ENCODE measurements at places on chromosomes 16 and 17.
A peak's percentile ranks its signal among the peaks of the same experiment; 100 is the strongest.

GRCh38 chr16:77748421-77749005, 26.2 kb downstream of the NUDT7 start:
- no peak for DNase-seq

DNA sequence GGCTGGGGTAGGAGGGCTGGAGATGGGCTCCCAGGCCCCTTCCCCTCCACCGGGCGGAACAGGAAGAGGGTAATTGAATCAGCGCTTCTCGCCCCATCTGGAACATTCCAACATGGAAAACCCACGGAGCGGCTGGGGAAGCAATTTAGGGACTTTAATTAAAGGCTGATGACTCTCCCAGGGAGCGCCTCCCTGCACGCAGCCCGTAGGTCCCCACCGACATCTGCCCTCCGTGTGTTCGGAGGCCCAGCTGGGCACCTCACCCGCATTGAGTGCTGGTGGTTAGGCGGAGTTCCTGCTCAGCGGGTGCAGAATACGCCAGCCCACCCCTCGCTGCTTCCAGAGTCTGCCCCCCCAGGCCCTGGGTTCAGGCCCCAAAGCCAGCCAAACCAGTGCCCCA, 10.0 kb downstream of the HS3ST6 start:
- no peak for DNase-seq

GRCh38 chr17:72125742-72126141, 4.9 kb downstream of the SOX9 start:
- DNase-seq, result no peak

GRCh38 chr16:27598220-27598619, 48.3 kb downstream of the KATNIP start:
- no peak for DNase-seq

DNA sequence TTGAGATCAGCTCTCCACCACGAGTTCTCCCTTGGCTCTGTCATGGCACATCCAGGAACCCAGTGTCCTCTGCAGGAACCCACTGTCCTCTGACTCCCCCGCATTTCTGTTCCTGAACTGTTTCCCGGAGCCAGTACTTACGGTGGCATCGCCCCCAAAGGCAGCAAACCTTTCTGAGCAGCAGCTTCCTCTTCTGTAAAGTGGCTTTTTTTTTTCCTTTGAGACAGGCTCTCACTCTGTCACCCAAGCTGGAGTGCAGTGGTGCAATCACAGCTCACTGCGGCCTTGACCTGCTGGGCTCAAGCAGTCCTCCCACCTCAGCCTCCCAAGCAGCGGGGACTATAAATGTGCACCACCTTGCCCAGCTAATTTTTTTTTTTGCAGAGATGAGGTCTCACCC, 32.2 kb downstream of the NAGPA start:
- no peak for DNase-seq

DNA sequence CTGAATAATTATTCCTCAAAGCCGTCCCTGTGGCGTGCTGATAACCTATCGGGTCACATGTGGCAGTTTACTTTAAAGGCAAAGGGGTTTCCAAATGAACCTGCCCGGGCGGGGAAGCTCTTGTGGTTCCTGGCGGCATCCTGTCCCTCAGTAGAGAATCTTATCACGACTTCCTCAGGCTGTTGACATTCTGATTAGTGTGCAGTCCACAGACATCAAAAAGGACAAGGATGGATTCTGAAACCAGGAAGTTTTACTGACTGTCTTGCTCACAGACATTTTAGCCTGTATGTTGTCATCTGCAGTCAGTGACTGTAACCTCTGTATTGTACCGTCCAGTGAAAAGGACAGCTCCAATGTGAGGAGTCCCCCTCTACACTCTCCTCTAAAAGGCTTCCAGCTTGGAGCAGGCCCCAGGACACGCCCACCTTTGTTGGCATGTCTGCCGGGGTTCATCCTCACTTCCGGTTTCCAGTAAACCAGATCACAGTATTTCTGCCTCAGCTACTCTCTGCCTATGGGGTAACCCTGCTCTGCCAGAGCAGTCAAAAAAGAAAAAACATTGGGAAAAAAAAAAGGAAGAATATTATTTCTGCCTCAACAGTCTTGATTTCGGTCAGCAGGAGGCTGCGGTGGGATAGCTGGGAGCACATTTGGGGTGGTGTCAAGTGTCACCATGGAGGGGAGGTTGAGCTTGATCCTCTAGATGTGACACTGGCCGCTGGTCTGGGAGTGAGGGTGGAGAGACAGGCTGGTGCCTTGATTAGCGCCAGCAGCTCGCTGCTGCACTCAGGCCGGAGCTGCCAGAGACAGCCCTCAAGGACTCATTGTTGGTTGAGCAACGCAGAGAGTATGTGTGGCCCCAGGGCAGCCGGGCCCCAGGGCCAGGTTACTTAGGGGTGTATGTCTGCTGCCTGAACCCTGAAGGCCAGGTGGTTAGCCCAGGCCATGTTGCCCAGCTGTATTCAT, 89.0 kb upstream of the DNAH17 start:
- peak; percentile 61 for DNase-seq

- DNase-seq, result no peak
These were observed 76.3 kb downstream of the TTC19 start for GRCh38 chr17:16075949-16076348.

DNA sequence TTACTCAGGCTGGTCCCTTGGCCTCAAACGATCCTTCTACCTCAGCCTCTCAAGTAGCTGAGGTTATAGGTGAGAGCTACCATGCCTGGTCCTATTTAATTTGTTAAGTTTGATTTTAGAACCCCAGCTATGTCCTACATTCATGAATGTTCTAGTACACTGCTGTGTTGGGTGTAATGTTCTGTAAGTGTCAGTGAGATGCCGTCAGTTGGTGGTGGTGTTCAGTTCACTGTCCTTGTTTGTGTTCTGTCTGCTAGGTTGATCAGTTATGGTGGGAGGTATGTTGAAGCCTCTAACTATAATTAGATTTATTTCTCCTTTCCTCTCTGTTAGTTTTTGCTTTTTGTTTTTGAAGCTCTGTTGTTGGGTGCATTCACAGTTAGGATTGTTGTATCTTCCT, 8.3 kb downstream of the IST1 start:
- DNase-seq, result no peak

- no peak for DNase-seq
These were observed 29.1 kb downstream of the ENDOV start for GRCh38 chr17:80443916-80444643.

DNA sequence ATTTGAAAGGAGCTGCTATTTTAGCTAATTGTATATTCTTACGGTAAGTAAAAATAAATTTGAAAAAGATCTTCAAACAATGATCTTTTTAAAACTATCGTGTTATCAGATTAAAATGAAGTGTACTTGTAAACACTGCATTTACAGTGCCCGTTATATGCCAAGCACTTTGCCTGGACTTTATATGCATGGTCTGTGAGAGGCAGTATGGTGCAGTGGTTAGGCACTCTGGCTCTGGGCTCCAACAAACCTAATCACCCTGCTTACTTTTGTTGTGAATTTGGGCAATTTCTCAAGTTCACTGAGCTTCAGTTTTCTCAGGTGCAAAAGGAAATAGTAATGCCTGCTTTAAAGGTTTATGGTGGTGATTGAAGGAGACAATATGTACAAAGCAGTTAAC, 1.4 kb downstream of the PMP22 start:
- DNase-seq, result no peak

- DNase-seq, result no peak
These were observed 55.6 kb downstream of the MMD start for GRCh38 chr17:55366020-55366481.

DNA sequence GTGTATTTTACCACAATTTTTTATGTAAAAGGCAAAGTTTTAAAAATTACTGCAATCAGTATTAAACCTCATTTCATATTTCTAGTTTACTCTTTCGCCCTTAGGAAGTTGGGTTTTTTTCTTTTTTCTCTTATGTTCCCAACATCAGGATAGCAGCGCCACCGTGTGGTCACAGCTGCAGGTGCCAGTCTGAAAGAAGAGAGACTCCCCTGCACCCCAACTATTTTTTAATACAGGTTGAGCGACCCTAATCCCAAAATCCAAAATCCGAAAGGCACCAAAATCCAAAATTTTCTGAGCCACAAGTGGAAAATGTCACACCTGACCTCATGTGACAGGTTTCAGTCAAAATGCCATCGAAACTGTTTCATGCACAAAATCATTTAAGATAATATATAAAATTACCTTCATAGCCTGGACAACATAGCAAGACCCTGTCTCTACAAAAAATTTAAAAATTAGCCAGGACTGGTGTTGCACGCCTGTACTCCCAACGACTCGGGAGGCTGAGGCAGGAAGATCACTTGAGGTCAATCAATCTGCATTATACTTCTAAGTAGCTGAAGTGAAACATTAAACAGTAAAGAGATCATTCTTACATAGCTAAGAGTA, 21.8 kb upstream of the ASGR2 start:
- DNase-seq, result peak; percentile 79

DNA sequence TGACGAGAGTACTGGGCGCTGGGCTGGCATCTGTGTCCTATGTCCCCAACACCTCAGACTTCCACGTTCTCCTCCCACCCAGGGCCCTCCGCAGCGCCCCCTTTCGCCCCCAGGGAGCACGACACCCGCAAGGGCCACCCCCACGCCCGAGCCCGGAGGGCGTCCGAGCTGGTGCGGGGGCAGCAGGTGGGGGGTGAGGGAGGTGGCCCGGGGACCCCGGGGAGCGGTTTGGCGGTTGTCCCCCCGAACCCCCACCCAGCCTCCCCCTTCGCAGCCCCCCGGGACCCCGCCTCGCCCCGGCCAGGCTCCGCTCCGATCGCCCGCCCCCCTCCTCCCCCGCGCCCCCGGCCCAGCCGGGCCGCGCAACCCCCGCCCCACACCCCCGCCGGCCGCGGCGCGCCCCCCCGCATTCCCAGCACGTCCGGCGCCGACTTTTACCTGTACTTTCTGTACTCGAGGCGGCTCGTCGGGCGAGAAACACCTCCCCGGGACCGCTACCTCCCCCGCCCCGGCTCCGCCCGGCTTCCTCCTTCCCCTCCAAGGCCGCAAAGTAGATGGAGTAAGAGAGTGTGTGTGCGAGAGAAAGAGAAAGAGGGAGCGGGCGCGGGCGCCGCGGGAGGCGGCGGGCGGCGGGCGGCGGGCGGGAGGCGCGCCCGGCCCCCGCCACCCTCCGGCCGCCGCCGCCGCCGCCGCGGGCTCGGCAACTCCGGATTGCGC, 901 bp downstream of the CDYL2 start:
- DNase-seq, result peak; percentile 50

DNA sequence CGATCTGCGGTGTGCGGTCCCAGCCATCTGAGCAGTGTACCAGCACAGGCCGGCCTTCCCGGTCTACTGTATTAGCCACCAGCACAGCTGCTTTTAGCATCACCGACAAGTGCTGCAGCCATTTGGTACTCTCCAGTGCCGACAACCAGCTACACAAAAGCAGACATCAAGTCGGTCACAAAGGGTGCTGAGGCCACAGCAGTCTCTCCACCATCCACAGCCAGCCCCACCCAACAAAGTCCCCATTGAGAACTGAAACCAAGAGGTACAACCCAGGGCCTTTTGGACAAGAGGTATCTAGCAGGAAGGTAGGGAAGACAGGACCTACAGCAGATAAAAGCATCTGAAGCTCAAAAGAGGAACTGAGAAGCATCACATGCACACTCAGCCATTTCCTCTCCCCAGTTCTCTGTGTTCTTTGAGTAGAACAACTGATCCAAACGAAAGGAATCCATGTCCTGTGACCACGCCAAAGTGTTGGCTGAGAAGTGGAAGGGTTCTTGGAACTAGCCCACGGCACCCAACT, 9.5 kb downstream of the MTMR4 start:
- DNase-seq, result no peak

DNA sequence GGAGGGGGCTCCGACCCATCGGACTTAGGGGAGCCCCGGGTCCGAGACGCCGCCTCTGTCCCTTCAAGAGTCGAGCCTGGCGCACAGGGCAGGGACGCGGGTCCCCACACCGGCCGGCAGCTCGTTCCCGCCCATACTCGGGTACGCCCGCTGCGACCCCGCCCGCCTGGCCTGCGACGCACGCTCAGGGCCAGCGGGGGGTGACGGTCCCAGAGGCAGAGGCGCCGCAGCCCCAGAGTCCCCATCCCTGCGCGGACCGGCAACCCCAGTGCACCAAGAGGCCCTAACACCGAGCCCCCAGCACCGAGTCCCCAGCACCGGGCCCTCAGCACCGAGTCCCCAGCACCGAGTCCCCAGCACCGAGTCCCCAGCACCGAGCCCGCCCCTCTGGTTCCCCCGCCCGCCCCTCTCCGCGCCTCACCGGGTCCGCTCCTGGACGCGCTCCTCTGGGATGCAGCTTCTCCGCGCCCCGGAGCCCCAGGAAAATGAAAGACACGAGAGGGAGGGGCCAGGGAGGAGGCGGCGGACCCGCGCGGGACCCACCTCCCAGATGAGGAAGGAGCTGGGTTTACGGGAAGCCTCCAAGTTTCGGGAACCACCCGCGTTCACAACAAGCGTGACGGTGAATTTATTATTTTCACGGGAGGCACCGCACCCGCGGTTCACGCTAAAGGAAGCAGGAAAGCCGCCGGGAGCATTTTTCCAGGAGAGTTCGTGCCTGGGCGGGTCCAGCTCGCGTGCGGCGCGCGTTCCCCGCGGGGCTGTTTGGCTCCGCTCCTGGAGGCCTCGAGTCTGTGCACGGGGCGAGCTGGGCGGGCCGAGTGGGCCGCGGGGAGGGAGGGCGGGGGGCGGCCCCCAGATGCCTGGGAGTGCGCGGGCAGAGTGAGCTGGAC, at the start of gene SECTM1:
SECTM1 (minus strand) TSS at position 488 of the 893 bp plus-strand sequence. CDS start 6,526 bp downstream, outside the sequence.
- peak; percentile 39 for DNase-seq

DNA sequence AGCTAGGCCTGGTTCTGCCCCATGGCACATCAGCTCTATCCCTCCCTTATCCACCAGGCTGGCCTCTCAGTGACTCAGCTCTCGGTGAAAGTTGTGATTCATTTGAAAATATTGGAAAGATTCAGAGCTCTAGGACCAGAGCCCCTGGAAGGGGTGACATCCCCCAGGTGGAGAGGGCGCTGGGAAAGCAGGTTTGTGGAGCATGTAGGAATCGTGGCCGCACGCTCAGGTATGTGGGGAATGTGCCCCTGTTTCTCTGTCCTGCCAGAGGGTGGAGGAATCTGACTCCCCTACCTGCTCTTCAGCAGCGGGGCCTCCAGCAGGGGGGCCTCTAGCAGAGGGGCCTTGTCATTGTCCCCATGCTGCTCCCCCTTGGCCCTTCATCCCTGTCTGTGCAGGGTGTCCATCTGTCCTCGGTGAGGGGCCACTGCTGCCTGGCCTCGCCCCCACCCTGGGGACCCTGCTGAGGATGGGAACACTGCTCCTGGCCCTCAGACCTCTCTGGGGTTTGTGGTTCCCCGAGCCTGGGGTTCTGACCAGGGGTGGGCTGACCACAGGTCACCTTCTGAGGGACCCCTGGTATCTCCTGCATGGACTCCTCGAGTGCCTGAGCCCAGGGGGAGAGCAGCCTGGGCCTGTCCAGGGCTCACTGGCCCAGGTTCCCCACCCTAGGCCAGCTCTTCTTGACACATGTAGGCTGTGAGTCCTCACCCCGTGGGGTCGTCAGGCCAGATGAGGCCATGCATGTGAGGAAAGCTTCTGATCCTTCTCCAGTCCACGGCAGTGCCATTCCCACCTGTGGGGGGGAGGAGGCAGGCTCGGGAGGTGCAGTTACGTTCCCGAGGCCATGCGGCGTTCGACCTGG, 47.5 kb downstream of the NT5M start:
- no peak for DNase-seq

DNA sequence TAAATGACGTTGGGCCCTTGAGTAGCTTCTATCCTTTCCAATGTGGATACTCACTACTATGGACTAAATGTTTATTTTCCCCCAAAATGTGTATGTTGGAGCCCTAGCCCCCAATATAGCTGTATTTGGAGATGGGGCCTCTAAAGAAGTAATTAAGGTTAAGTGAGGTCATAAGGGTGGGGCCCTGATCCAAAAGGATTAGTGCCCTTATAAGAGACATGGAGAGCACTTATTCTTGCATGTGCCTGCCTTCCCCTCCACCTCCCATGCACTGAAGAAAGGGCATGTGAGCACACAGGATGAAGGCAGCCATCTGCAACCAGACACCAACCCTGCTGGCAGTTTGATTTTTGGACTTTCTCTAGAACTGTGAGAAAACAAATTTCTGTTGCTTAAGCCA, 115.7 kb upstream of the MED13 start:
- DNase-seq, result no peak

Data from CD4-positive, alpha-beta T cell treated with Interleukin-21 for 1 hour (primary cell).